ENCODE measurements at places on chromosomes 1 and 21.
A peak's percentile ranks its signal among the peaks of the same experiment; 100 is the strongest.

GRCh38 chr21:46250146-46250725 lies 21.7 kb upstream of the LSS start:
- no peak for DNase-seq

- DNase-seq = no peak
Measured at GRCh38 chr1:219954736-219955421, 26.5 kb upstream of the SLC30A10 start.

GRCh38 chr1:67019600-67020136 lies 34.3 kb downstream of the SLC35D1 start:
- DNase-seq = peak; percentile 87

GRCh38 chr1:109356915-109357314 lies 40.8 kb downstream of the SORT1 start:
- no peak for DNase-seq

DNA sequence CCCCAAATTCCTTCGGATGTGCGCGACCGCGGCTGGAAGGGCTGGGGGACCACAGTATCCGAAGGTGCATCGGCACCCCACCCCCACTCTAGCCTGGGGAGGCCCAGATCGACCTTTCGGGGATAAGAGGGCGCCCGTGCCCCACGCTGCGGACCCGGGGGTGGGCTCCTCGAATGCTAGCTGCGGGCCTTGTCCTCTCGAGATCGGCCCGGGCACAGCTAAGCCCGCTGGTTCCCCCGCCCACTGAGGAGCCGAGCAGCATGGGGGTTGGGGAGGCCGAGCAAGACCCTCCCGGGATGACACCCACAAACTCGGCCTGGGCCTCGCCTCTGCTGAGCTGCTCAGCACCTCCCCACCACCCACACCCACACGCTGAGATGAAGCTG lies 653 bp upstream of the IFFO2 start:
- no peak for DNase-seq

DNA sequence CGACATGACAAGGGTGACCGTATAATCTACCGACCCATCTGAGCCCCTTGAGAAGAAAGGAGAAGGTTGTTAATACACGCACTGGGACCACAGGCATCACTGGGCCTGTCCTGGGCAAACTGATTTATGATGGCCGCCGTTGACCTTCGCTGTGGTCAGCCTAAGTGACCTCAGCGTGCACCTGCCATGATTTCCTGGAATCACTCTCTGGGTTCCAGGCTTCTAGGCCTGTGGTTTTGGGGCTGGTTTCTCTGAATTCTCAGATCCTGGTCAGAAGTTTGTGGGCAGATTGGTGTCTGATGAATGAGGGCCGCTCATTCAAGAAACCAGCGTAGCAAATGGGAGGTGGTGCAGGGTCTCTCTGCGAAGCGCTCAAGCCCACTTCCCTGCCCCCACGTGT lies 64.0 kb downstream of the SIK1 start:
- DNase-seq = no peak

- DNase-seq = peak; percentile 26
Measured at GRCh38 chr1:91092503-91092902, 70.7 kb upstream of the ZNF644 start.

GRCh38 chr21:45496151-45496967 lies 45.9 kb downstream of the SLC19A1 start:
- DNase-seq = no peak

- DNase-seq = no peak
Measured at GRCh38 chr1:115302390-115302961, 35.6 kb downstream of the NGF start.

GRCh38 chr21:17488620-17489019 lies 24.2 kb upstream of the CXADR start:
- DNase-seq = no peak
